ENCODE measurements at places on chromosomes 4 and X.

GRCh38 chr4:47061435-47061834 lies 30.1 kb downstream of the GABRB1 start:
- no peak for DNase-seq

- DNase-seq = no peak
Measured at GRCh38 chrX:580030-580429, 50.6 kb upstream of the SHOX start.

- no peak for DNase-seq
Measured at GRCh38 chrX:41933546-41933945, 10.2 kb upstream of the CASK start.

DNA sequence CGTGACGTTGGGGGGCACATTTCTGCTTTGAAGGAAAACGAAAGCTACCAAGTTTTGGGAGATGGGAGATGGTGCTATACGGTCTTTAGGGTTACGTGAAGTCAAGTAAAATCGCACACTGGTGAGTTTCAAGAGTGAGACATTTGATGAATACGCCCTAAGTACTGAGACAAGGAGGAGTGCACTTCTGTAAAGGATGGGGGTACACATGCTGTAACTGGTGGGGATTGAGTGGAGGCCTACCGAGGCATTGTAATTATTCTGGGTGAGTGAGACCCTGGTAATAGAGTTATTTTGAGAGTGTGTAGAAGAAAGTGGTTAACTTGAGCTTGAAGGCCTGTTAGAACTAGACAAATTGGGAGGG lies 536 bp downstream of the SH3BGRL start:
- no peak for DNase-seq

DNA sequence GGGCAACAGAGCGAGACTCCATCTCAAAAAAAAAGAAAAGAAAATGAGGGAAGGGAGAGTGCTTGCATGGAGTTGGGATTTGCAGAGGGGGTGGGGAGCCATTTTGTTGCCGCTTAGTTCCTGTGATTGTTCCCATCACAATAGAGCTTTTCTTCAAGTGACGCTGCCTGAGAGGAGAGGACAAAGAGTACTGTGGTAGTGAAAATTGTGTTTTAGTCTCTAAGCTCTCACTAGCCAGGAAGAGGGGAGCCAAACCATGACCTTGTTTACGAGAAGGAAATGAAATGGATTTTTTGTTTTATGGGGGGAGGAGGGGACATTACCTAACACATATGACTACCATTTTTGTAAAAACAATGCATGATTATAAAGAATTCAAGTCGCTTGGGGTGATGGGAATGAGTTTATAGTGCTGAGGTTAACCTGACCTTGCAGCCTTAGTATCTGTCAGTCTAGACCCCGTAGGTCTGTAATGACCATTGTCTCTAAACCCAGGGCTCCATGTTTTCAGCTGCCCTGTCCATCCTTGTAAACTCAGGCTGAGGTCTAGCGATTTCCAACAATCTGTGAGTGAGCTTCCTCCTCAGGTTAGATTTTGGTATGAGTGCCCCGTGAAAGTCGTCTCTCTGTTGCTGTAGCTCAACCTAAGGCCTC lies 18.8 kb downstream of the SRD5A3 start:
- no peak for DNase-seq

GRCh38 chr4:104425948-104426347 lies 68.7 kb downstream of the CXXC4 start:
- no peak for DNase-seq

GRCh38 chr4:138347561-138347960 lies 105.4 kb upstream of the SLC7A11 start:
- DNase-seq = no peak

- DNase-seq = no peak
Measured at GRCh38 chr4:18961266-18961665, 939.7 kb upstream of the LCORL start.

GRCh38 chrX:72245461-72246089 lies 6.7 kb upstream of the ERCC6L start:
- DNase-seq = peak; percentile 58

- no peak for DNase-seq
Measured at GRCh38 chr4:56927196-56927595, 19.5 kb downstream of the REST start.

- no peak for DNase-seq
Measured at GRCh38 chr4:88533937-88534750, 10.6 kb upstream of the PYURF start.

DNA sequence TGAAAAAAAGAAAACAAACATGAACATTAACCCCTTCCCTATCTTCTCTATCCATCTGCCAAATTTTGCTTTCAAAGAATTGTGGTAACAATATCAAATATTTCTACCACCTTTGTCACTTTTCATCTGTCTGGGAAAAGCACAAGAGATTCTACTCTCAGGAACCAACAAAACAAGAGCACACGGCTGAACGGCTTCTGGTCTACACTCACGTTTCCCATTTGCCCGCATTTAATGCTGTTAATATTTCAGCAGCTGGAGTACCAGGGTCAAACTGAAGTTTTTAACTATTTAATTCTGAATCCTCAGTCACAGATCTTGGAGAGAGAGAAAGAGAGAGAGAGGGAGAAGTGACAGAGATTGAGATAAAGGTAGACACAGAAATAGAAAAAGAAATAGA lies 91.4 kb downstream of the UNC5C start:
- DNase-seq = no peak

- DNase-seq = no peak
Measured at GRCh38 chr4:184536881-184537248, 62.5 kb upstream of the IRF2 start.

GRCh38 chrX:55039471-55039870 lies 8.7 kb upstream of the ALAS2 start:
- no peak for DNase-seq

GRCh38 chr4:124409044-124409443 lies 303.5 kb downstream of the ANKRD50 start:
- no peak for DNase-seq

- no peak for DNase-seq
Measured at GRCh38 chr4:94329933-94330332, 12.7 kb downstream of the HPGDS start.

DNA sequence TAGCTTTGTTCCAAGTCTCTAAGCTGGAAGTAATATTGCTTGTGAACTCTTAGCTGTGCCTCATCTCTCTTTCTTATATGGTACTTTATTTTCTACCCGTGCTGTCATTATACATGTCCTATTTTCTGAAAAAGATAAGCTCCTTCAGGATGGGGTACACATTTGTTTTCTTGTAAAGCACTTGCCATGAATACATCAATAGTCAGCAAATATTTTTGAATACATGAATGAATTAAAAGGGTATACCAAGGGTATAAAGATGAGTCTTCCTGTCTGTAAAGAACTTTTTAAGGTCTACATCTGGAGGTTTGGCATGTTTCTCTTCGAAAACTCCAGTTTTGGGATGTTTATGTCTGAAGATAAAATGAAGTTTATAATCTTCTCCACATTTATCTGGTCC lies 26.7 kb downstream of the SCOC start:
- no peak for DNase-seq

GRCh38 chr4:90080116-90080515 lies 47.1 kb upstream of the CCSER1 start:
- DNase-seq = no peak

All from activated T-cell treated with anti-CD3 and anti-CD28 coated beads, Interleukin-2, amount 50 U/mL, for 1 hour (primary cell).